ENCODE measurements at places on chromosomes 2 and 18. TPM values are rescaled to one million over a fixed set of nuclear protein-coding genes. Genes with fewer than 3 reads are reported as not detected.

DNA sequence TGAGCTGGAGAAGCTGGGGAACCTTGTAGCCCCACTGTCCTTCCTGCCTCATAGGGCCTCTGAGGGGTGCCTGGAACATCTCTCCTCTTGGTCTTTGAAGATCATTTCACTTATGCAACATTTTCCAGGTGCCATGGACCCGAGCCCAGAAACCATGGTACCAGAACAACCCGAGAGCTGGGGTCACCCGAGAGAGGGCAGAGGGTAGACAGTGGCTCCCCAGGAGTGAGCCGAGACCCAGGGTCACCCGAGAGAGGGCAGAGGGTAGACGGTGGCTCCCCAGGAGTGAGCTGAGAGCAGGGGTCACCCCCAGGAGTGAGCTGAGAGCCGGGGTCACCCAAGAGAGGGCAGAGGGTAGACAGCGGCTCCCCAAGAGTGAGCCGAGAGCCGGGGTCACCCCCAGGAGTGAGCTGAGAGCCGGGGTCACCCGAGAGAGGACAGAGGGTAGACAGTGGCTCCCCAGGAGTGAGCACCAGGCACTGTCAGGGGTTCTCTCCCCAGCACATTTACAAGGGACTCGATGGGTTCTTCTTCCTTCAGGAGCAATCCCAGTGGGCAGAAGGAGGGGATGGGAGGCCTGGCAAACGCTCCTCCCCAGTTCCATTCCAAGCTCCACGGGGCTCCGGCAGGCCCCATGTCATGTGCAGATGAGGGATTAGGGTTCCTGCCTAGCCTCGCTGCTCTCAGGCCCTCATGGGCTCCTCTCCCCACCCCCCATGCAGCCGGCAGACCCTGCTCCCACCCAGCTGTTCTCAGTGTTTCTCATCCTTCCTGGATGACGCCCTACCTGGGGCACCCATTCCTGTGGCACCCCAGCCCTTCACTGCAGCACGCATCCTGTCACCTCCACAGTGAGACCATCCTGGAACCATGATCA lies 163.5 kb downstream of the RTP5 start:
- no peaks in the 10 kb centered on the region for H3K4me1 ChIP-seq
- DNase-seq, result peak; percentile 41
- H3K27ac ChIP-seq, result no peak overlapping the region
- no peaks in the 10 kb centered on the region for H3K36me3 ChIP-seq
- H3K27me3 ChIP-seq, result peaks cover 24% of the 10 kb centered on the region

GRCh38 chr2:221104361-221104811 lies 467.7 kb downstream of the EPHA4 start:
- H3K36me3 ChIP-seq, result no peaks in the 10 kb centered on the region
- H3K4me1 ChIP-seq, result peaks cover 13% of the 10 kb centered on the region
- peak overlapping the region; percentile 22 for H3K4me3 ChIP-seq
- peak; percentile 67 for DNase-seq
- H3K27ac ChIP-seq, result peak overlapping the region; percentile 28
- H3K27me3 ChIP-seq, result no peaks in the 10 kb centered on the region

DNA sequence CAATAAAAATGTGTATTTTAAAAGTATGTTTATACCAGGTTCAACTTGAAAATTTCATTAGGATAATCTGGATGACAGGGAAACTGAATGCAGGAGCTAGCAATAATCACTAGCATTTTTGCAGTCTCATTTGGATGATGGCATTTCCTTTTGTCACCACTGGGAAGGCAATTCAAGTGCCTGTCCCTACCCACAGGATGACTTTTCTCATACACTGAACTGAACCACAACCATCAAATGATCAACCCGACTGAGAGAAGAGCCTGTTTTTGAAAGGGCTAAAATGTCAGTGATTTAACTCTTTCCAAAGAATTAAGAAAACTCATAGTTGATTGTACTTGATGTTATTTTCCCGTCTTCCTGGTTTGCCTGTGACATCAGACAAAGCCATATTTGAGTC lies 115.0 kb downstream of the FAM124B start:
- H3K36me3 ChIP-seq, result no peaks in the 10 kb centered on the region
- H3K4me1 ChIP-seq, result no peaks in the 10 kb centered on the region
- H3K27ac ChIP-seq, result no peak overlapping the region

GRCh38 chr2:158914731-158915130 lies 53.7 kb upstream of the TANC1 start:
- H3K4me1 ChIP-seq, result no peaks in the 10 kb centered on the region
- DNase-seq, result no peak
- no peaks in the 10 kb centered on the region for H3K27me3 ChIP-seq
- H3K4me3 ChIP-seq, result no peak overlapping the region

GRCh38 chr2:64727013-64727767 lies 73.5 kb upstream of the SERTAD2 start:
- H3K4me1 ChIP-seq, result peaks cover 33% of the 10 kb centered on the region
- no peak for DNase-seq
- no peak overlapping the region for H3K4me3 ChIP-seq
- H3K36me3 ChIP-seq, result no peaks in the 10 kb centered on the region
- peak overlapping the region; percentile 71 for H3K27ac ChIP-seq

- H3K4me1 ChIP-seq, result no peaks in the 10 kb centered on the region
- no peaks in the 10 kb centered on the region for H3K36me3 ChIP-seq
- no peaks in the 10 kb centered on the region for H3K27me3 ChIP-seq
- no peak overlapping the region for H3K27ac ChIP-seq
- H3K4me3 ChIP-seq, result no peak overlapping the region
Measured at GRCh38 chr18:79553696-79554095, 125.9 kb upstream of the CTDP1 start.

GRCh38 chr2:162475661-162476060 lies 131.7 kb downstream of the GCA start:
- no peak overlapping the region for H3K27ac ChIP-seq
- H3K36me3 ChIP-seq, result no peaks in the 10 kb centered on the region
- no peak overlapping the region for H3K4me3 ChIP-seq
- H3K4me1 ChIP-seq, result no peaks in the 10 kb centered on the region
- H3K27me3 ChIP-seq, result no peaks in the 10 kb centered on the region

DNA sequence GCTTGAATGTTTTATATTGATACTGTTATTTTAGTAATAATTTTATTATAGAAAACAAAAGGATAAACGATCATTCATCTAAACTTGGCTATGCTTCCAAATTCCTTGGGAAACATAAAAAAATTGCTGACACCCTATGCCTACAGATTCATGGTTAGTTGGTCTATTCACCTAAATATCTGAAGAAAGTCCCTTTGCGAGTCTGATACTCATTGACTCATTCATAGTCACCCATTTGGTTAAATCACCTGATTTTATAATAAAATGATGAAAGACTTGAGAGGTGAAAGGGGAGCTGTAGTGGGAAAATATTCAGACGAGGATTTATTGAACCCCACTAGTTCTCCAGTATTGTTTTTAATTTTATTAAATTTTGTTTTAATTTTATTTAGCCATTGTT lies 112.0 kb downstream of the PTPN4 start:
- H3K4me3 ChIP-seq, result no peak overlapping the region
- no peaks in the 10 kb centered on the region for H3K27me3 ChIP-seq
- no peak for DNase-seq
- no peaks in the 10 kb centered on the region for H3K4me1 ChIP-seq

DNA sequence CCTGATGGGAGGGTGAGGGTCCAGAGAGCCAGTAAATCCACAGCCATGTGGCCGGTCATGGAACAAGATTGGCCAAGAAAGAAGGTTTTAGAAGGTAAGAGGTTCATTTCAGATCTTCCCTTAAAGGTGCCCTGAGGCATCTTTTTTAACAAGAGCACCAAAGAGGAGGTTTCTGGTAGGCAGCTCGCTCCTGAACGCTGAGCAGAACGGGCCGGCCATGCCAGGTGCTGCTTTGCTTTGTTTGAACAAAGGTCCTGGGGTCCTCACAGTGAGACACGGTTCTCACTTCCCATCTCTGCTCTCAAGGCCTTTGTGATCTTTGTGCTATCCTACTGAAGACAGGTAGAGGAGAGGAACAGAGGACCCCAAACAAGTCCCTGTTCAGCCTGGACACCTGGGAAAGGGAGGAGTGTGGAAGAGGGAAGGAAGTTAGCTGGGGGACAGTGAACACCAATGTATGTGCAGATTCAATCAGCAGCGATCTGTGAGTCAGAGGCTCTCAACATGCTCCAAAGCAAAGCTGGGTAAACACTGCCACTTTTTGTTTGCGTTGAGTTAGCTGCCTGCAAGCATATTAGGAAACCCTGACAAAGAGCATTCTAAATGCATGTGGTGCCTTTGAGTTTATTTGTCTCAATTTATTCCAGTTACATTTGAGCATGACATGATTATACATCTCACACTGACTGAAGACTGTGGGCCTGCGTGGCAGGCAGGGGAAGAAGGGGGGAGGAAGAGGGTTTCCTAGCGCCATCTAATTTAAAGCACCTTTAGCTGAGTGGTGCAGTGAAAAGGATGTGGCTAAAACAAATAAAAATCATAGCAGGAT lies 102.4 kb downstream of the ASB1 start:
- no peaks in the 10 kb centered on the region for H3K4me1 ChIP-seq
- no peaks in the 10 kb centered on the region for H3K36me3 ChIP-seq
- H3K27ac ChIP-seq, result no peak overlapping the region
- no peak overlapping the region for H3K4me3 ChIP-seq
- no peak for DNase-seq

- H3K27ac ChIP-seq, result no peak overlapping the region
- no peak overlapping the region for H3K4me3 ChIP-seq
- no peaks in the 10 kb centered on the region for H3K27me3 ChIP-seq
Measured at GRCh38 chr18:22742409-22742808, 190.7 kb upstream of the RBBP8 start.

DNA sequence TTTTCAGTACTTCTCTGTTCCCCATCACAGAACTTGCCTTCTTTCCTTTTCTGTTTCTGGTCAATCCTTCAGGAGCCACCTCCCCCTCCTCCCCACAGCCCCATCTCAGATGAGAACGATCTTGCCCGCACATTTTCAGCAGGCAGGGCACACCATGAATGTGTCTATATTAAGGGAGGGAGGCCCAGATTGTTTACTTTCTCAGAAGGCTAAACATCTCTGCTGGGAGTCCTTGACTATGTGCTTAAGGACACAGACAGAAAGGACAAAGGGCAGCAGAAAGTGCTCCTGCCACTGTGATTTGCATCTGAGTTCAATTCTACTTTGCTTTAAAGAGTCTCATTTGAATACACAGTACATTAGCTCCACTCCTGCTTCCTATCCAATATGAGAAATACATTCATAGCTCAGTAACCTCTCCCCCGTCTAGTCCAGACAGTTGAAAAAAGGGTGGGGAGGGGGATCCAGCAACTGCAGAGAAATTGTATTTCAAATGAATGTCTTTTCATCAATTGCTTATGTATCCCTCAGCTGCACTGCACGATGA lies 175.0 kb upstream of the PARD3B start:
- no peaks in the 10 kb centered on the region for H3K4me1 ChIP-seq
- H3K36me3 ChIP-seq, result no peaks in the 10 kb centered on the region
- H3K4me3 ChIP-seq, result no peak overlapping the region
- no peak for DNase-seq
- H3K27me3 ChIP-seq, result no peaks in the 10 kb centered on the region

- no peaks in the 10 kb centered on the region for H3K27me3 ChIP-seq
- no peak overlapping the region for H3K4me3 ChIP-seq
- H3K27ac ChIP-seq, result no peak overlapping the region
- H3K4me1 ChIP-seq, result no peaks in the 10 kb centered on the region
- DNase-seq, result no peak
Measured at GRCh38 chr2:23219666-23220065, 165.3 kb upstream of the KLHL29 start.

- H3K4me1 ChIP-seq, result no peaks in the 10 kb centered on the region
- no peaks in the 10 kb centered on the region for H3K36me3 ChIP-seq
- no peak for DNase-seq
- no peak overlapping the region for H3K4me3 ChIP-seq
- no peaks in the 10 kb centered on the region for H3K27me3 ChIP-seq
- no peak overlapping the region for H3K27ac ChIP-seq
Measured at GRCh38 chr2:10460366-10460796, 12.3 kb upstream of the ODC1 start.

DNA sequence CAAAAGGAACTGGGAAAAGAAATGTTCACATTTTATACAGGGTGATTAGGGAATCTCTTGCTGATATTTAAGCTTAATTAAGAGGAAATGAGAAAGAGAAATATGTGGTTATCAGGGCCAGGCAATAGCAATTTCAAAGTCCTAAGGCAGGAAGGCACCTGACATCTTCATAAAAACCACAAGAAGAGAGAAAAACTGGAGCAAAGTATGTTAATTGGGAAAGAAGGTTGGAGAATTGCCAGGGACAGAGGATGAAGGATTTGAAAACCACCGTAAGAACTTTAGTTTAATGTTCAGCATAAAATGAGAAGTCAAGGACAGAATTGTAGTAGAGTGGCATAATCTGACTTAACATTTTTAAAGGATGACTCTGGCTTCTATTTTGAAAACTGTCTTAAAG lies 691.8 kb upstream of the NRXN1 start:
- H3K27me3 ChIP-seq, result no peaks in the 10 kb centered on the region
- no peaks in the 10 kb centered on the region for H3K4me1 ChIP-seq
- H3K36me3 ChIP-seq, result no peaks in the 10 kb centered on the region
- H3K27ac ChIP-seq, result no peak overlapping the region
- DNase-seq, result no peak
- no peak overlapping the region for H3K4me3 ChIP-seq

GRCh38 chr2:23280401-23280800 lies 104.6 kb upstream of the KLHL29 start:
- no peaks in the 10 kb centered on the region for H3K27me3 ChIP-seq
- no peak for DNase-seq
- no peak overlapping the region for H3K4me3 ChIP-seq
- H3K27ac ChIP-seq, result no peak overlapping the region

DNA sequence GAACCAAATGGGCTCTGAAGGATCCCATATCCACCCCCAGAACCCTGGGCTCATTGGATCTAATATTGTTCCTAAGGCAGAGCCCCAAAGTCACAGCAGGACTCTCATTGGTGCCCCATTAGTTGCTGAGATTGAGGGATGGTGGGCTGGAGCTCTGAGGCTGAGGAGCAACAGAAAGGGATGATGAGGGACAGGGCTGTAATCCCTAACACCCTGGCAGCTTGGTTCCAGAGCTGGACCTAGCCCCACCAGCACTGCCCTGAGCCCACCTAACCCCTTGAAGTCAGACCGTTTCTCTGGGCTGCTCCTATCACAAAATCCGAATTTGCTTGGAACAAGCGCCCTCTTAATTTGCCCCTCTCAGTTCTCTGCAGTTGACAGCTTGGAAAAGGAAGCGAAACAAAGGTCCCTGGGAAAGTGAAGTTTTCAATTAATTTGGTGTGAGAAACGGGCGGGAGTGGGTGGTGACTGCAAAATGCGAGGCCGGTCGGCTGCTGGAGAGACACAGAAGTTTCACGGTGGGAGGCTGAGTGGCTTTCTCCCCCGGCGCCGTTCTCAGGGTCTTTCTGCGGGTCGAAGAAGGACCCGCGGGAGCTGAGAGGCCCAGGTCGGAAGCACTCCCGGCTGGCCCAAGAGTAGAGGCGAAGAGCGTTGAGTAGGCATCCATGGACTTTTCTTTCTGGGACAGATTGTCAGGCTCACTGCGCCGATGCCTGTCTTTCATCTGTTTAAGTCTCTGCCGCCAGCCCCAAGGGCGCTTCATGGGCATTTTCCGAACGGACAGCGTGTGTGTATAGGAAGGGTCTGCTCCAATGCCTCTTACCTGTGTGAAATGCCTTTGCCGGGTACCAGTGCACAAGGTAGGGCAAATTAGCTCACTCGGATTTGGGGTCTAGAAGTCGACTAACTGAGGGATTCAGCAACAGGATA lies 927 bp upstream of the HOXD13 start:
- peaks cover 99% of the 10 kb centered on the region for H3K27me3 ChIP-seq
- no peak for DNase-seq
- no peaks in the 10 kb centered on the region for H3K36me3 ChIP-seq
- no peak overlapping the region for H3K27ac ChIP-seq

The EIF5B gene
- total RNA-seq, result 30.4 TPM

The CCT7 gene
- total RNA-seq, result 152 TPM

The CRYGD gene
- not detected for total RNA-seq

The SCYGR4 gene
- not detected for total RNA-seq

The RAB3GAP1 gene
- total RNA-seq, result 47.8 TPM

The SEMA4C gene
- 37.7 TPM for total RNA-seq

The DLX1 gene
- total RNA-seq, result not detected
